Fibroblast of the aortic adventitia (primary cell): ENCODE measurements at places on chromosomes 1 and 21. TPM values are rescaled to one million over a fixed set of nuclear protein-coding genes. Genes with fewer than 3 reads are reported as not detected.

The FALEC gene
- total RNA-seq, result not detected in 2 replicates

The CITED4 gene
- 3.5 and 3.6 TPM in 2 replicates for total RNA-seq

The ELAPOR1 gene
- total RNA-seq, result 0.16 and 0.45 TPM in 2 replicates

The MXRA8 gene
- 367 and 605 TPM in 2 replicates for total RNA-seq

The TPTE gene
- total RNA-seq, result not detected in 2 replicates

The PLD5 gene
- under 0.01 TPM in 1 of 2 replicates, not detected in the other for total RNA-seq

The SH3BGRL3 gene
- total RNA-seq, result 18.1 and 114 TPM in 2 replicates

The KLHDC8A gene
- total RNA-seq, result not detected in 2 replicates

The SH2D1B gene
- under 0.01 TPM in 1 of 2 replicates, not detected in the other for total RNA-seq

The CXADR gene
- 1.6 and 2.0 TPM in 2 replicates for total RNA-seq

The C1orf185 gene
- not detected in 2 replicates for total RNA-seq
